Uterine smooth muscle cell (primary cell): ENCODE measurements at places on chromosomes 6 and 20. TPM values are rescaled to one million over a fixed set of nuclear protein-coding genes. Genes with fewer than 3 reads are reported as not detected.

AIF1 gene
- not detected in 2 replicates for total RNA-seq

TRIM10 gene
- total RNA-seq: 0.12 TPM in 1 of 2 replicates, not detected in the other

PRICKLE4 gene
- 0.66 TPM in 1 of 2 replicates, not detected in the other for total RNA-seq

C6orf163 gene
- 1.00 and 2.1 TPM in 2 replicates for total RNA-seq

SYTL3 gene
- 2.2 and 2.8 TPM in 2 replicates for total RNA-seq

HMGA1 gene
- 259 and 600 TPM in 2 replicates for total RNA-seq
